ENCODE measurements at places on chromosomes 12 and 14. TPM values are rescaled to one million over a fixed set of nuclear protein-coding genes. Genes with fewer than 3 reads are reported as not detected.

- H3K27ac ChIP-seq, result no peak overlapping the region
- no peaks in the 10 kb centered on the region for H3K4me1 ChIP-seq
- no peak overlapping the region for H3K4me3 ChIP-seq
- no peak for DNase-seq
Observed at GRCh38 chr14:23513818-23514643, 37.5 kb downstream of the ZFHX2 start.

GRCh38 chr14:59126714-59127436, 61.6 kb upstream of the DAAM1 start:
- no peaks in the 10 kb centered on the region for H3K36me3 ChIP-seq
- no peaks in the 10 kb centered on the region for H3K4me1 ChIP-seq
- H3K27ac ChIP-seq, result no peak overlapping the region

DNA sequence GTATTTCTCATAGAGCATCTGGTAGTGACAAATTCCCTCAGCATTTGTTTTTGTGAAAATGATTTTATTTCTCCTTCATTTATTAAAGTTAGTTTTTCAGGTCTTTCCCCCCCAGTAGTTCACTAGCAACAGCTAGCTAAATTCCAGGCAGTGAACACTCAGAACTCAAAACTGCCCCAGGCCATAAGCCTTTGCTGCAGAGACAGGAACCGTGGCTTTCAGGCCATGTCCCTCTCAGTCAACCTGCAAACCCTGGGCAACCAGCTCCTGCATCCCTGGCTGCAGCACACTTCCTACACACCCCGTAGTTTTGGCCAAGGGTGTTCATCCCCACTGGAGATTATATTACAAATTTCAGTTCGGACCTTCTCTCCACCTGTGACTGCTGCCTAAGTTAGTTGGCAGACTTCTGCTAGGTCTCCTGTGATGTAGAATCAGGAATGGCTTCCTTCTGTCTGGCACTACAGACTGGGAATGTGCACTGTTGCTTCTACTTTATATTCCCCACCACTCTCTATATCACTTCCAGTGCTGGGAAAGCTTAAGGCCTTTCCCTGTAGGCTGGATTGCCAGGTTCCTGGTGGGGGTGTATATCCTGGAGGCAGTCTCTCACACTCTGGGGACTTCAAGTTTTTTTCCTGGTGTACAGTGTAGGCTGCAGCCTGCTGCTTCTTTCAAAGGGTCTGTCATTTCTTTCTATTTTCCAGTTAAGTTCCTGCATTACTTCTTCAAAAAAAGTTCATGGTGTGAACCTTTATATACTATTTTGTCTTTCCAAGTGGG, 924.4 kb upstream of the LRFN5 start:
- no peak for DNase-seq
- H3K4me3 ChIP-seq, result no peak overlapping the region
- no peaks in the 10 kb centered on the region for H3K4me1 ChIP-seq
- no peak overlapping the region for H3K27ac ChIP-seq
- H3K36me3 ChIP-seq, result no peaks in the 10 kb centered on the region
- no peaks in the 10 kb centered on the region for H3K27me3 ChIP-seq

ARHGAP5 gene
- total RNA-seq, result 96.9 TPM

DNA sequence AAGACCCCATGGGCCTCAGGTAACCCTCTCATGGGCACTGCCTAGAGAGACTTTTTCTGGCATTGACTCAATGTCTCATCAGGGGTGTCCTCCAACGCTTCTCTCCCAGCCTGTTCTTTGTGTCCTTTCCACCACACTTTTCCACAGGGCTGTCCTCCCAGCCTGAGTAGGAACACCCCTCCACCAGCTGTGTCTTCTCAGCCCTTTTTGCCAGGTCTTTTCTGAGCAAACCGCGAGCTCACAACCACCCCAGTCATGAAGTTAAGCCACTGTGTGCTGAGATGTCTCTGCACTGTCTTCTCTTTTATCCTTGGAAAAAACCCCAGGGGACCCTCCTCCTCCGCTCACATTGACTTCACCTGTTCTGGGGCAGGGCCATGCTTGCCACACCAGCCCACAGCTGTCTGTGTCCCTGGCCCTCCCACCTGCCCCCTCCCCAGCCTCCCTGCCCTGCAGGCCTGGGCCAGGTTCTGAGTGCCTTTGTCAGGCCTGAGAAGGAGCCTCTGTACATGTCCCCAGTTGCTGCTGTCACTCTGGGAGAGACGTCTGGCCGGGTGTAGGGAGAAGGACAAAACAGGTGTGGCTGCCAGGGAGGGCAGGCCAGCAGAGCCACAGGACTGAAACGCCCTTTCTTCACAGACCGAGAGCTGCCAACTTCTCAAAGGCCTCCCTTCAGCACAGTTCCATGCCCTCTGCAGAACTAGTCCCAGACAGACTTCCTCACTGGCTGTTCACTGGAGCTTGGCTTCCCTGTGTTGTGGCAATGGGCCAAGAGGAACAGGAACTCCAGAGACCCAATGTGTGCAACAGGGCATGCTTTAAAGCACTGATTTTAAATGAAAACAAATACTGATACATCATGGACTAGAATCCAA, 50.5 kb upstream of the PNMA1 start:
- H3K4me1 ChIP-seq, result peaks cover 70% of the 10 kb centered on the region
- H3K27ac ChIP-seq, result peak overlapping the region; percentile 100
- H3K27me3 ChIP-seq, result no peaks in the 10 kb centered on the region
- DNase-seq, result peak; percentile 79
- H3K36me3 ChIP-seq, result no peaks in the 10 kb centered on the region
- no peak overlapping the region for H3K4me3 ChIP-seq

DPPA3 gene
- total RNA-seq, result not detected

DNA sequence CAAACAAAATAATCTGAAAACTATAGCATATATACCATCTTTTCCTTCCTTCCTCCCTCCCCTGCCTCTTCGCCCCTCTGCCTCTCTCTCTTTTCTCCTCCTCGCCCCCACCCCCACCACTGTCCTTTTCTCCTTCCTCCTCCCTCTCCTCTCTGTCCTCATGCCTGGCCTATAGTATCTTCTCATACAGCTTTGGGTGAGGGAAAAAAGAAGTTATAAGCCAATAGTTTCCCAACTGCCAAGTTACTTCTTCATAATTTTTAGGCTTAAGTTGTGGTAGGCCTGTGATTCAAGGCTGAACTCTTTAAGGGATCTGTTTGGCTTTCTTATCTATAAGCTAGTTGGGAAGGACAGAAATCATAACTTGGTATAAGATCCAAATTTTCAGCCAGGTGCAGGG, 9.1 kb downstream of the TMED10 start:
- no peaks in the 10 kb centered on the region for H3K27me3 ChIP-seq
- no peaks in the 10 kb centered on the region for H3K36me3 ChIP-seq
- no peak overlapping the region for H3K27ac ChIP-seq
- H3K4me3 ChIP-seq, result no peak overlapping the region
- H3K4me1 ChIP-seq, result peaks cover 17% of the 10 kb centered on the region

Data from transverse colon (tissue), 4 donors.